NCI-H2081 treated with DMSO at 0.1 percent for 48 hours (cell line): ENCODE measurements at places on chromosomes 12 and 14.

GRCh38 chr12:51678086-51678724 lies 87.2 kb downstream of the SCN8A start:
- peak; percentile 17 for DNase-seq

- no peak for DNase-seq
Measured at GRCh38 chr14:98593361-98593761, 678.6 kb downstream of the BCL11B start.

GRCh38 chr14:75752086-75752485 lies 91.0 kb downstream of the TTLL5 start:
- DNase-seq, result no peak

DNA sequence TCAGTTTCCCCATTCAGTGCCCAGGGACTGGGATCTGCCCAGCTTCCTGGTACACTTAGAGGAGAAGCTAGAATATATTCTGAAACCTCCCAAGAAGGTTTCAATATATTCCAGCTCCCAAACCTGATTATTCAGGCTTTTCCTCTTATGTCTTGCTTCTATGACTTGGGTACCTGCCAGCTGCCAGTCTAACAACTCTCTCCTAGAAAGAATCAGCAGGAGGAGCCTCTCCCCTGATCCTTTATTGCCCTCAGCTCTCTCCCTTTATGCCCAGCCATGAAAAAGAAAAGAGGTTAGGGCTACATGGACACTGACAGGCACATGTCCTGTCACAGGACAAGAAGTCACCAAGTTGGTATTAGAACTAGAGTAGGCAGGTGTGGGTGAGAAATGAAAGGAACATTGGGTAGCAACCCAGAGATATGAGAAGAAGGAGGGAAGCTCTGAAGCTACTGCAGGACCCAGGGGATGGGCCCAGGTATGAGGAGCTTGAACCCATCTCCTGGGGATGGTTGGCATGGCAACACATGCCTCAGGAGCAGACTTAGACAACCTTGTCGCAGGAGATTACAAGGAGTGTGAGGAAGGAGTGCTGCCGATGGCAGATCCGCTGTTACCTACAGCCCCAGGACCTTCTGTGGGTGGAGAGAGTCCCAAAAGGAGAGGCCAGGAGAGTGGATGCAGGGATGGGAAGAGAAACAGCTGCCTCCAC lies 2.0 kb upstream of the CACNB3 start:
- no peak for DNase-seq

DNA sequence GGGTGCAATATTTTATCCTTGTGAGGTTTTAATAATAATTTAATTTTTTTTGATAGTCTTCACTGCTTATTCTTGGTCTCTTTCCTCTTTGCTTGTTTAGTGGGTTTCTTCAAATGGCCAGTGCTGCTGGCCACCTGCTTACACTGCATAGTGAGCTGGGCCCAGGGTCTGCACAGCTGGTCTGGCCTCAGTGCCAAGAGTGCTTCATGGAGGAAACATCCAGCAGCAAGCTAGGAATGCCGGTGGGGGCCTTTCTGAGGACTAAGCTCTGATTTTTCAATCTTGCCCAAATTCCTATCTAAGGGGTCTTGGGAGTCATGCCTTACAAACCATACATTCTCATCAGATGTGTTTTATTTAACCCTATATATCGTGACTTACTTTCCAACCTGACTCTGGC lies 13.3 kb upstream of the BDKRB2 start:
- DNase-seq, result no peak

DNA sequence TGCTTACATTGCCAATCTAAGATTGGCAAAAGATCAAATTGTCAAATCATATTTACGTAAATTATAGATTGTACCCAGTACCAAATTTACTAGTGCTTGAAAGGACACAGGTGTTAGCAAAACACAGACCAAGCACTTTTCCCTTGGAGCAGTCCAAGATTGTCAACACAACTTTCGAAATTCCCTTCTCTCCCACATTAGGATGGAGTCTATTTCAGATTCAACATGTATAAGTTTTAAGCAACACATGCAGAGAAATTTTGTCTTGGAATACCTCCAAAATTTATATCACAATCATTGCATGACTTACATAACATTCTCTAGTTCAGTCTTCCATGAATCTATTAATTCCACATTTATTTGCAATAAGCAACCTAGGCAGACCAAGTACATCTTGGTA lies 74.9 kb upstream of the SLCO1C1 start:
- DNase-seq, result no peak

DNA sequence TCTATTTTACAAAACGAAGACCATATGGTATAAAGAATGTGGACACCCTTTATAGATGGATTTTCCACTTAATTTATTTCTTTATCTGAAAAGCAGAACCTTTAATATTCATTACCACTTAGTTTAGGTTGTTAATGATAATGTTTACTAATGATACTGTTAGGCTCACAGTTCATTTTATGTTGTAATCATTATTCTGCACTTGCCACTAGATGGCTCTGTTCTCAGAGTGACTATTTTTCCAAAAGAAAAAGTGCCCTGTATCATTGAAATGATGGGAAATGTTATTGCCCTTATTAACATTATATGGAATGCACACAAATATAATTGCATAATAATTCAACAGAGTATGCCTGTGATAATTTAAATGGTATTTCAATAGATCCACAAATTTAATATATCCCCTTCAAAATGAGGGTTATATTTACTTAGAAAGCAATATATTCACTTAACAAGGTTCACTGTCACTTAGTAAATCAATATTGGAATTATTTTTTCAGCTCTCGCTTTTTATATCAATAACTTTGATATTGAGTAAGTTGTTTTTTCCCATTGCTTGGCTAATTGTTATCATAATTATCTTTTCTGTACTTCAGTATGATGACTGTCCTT lies 95.7 kb downstream of the PDE3A start:
- no peak for DNase-seq

DNA sequence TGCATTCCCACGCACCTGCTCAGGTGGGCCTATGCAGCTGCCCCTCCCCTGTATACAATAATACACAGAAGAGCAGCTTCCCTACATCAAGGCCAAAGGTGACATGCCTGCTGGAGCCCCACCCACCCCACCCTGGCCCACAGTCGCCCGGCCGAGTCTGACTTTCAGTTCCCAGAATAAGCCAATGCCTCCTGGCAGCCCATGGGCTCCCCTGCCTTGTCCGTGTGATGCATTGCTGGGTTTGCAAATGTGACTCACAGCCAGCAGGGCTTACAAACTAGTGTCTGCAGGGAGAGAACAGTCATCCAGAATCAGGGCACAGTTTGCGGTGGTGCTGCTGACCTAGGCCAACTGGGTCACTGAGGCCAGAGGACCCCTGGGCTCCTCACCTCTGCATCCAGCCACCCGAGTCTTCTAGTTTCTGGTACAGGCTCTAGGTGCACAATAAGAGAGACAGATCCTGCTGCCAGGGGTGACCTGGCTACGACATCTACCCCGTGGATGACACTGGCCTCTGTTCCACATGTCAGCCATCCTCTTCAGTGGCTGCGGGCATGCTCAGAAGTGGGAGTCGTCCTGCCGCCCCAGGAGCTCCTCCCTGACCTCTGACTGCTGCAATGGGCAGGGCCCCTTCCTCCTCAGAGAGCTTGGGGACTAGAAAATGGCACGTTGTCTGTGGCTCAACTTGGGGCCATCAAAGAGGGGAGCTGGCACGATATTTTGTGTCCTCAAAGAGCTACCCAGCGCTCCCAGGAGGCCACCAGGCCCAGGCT lies 84.5 kb downstream of the CHGA start:
- no peak for DNase-seq

GRCh38 chr12:57815177-57816000 lies 3.1 kb downstream of the AVIL start:
- DNase-seq, result no peak

GRCh38 chr12:101001669-101002068 lies 207.1 kb downstream of the ANO4 start:
- no peak for DNase-seq

GRCh38 chr14:50106178-50106577 lies 10.2 kb downstream of the VCPKMT start:
- DNase-seq, result no peak

GRCh38 chr12:89707703-89708564 lies 704 bp downstream of the ATP2B1 start:
- no peak for DNase-seq

- DNase-seq, result no peak
Measured at GRCh38 chr12:1034751-1035457, 43.9 kb downstream of the ERC1 start.

GRCh38 chr12:124452576-124453331 lies 114.7 kb downstream of the NCOR2 start:
- no peak for DNase-seq

- no peak for DNase-seq
Measured at GRCh38 chr12:115481141-115481540, 796.4 kb downstream of the MED13L start.

DNA sequence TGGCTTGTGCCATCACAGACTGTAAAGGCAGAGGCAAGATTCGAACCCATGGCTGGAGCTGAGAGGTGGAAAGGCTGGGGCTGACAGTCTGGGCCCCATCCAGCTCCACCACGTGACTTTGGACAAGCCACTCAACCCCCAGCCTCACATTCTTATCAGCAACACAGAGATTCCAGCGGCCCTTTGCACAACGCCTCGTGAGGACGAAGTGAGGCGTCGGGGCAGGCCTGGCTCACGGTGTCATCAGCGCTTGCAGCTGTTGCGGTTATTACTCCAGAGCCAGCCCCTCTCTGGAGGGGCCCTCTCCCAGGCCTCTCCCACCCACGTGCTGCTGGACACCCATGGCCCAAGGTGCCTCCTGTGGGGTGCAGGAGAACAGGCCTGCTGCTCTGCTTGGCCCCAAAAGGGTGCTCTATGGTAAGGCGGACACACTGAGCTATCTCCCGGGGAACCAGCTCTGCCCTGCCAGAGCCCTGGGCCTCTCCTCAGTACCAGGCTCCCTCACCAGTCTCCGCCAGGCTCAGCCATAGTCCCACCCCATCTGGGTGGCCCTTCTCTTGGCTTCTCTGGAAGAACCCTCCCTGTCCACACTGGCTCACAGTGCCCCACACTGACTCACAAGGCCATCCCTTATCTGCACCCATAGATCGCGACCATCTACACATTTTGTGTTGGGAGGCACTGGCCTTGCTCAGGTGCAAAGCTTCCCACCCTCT lies 21.1 kb downstream of the CHGA start:
- DNase-seq, result no peak

GRCh38 chr14:95140060-95140858 lies 17.1 kb downstream of the DICER1 start:
- DNase-seq, result no peak

DNA sequence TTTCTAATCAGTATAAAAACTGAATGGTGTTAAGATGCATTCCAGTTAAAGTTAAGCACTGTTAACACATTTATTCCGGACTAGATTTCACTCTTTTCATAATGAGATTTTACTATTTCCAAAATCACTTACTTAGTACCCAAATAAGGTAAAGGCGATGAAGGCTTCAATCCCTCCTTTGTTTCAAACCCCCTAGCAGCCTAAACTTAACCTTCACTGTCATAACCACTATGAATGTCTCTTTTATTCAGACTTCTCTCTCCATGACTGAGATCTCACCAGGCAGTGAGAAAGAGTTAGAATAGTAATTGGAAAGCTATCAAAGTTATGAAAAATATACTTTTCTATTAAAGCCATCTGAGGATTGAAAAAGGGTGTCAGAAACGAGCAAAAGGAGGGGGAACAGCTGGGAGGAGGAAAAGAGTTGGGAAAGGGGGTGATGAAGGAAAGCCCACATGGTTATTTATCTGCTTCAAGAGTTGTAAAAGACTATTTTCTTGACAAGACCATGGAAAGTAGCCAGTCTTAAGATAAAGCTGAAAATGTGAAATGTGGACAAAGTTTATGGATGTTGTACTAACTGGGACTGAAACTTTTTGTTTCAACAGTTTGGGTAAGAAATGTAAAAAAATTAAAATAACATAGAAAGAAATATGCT lies 11.7 kb downstream of the EPS8 start:
- DNase-seq, result no peak

GRCh38 chr12:88235183-88235833 lies 93.2 kb downstream of the TMTC3 start:
- no peak for DNase-seq

DNA sequence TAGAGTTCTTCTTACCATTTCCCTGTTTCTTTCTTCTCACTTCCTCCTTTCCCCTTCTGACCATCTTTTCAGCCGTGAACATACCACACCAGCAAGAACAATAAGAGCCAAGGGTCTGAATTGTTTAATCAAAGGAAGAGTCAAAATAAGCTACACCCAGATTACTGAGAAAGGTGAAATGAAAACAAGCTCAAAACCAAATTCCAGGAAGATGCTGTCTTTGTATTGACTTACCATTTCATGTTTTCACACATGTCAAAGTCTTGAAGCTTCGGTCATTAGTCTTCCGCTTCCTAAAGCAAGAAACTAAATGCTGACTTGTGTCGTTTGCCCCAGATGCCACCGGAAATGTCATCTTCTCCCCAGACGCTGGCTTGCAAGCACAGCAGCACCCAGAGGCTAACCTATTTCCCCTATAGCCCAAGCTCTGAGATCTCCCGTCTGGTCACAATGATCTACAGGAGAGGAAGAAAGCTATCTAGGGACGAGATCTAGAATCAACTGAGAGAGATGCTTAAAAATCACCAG lies 136.5 kb upstream of the AMIGO2 start:
- DNase-seq, result no peak

DNA sequence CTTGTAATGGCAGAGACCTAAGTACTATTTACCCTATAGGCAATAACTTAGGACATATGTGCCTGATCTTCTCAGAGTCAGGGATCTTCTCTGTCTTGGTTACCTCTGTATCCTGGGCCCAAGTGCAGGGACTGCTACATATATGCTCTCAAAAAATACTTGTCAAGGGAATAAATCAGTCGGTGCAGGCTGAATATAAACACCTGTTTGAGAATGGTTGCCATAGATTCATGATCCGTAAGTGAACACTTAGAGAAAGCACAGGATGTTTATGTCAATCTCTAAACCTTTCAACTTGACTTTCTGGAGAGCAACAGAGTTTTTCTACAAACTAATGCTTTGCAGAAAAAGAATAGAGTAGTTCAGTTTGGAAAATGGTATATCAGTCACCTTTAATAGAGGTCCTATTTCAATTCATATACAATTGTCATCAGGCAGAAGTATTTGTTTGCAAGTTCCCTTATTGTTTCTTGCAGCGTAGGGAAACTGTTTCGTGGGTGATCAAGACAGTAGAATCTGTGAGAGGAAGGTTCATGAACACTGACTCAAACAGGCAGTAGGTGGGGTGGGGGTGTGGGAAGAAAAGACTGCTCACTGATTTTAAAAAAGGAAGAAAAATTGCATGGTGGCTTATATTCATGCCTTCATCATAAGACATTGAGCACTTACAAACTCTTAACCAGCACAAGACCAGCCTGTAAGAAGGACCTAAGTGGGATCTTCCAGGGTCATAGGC lies 6.0 kb upstream of the UBE2N start:
- no peak for DNase-seq

DNA sequence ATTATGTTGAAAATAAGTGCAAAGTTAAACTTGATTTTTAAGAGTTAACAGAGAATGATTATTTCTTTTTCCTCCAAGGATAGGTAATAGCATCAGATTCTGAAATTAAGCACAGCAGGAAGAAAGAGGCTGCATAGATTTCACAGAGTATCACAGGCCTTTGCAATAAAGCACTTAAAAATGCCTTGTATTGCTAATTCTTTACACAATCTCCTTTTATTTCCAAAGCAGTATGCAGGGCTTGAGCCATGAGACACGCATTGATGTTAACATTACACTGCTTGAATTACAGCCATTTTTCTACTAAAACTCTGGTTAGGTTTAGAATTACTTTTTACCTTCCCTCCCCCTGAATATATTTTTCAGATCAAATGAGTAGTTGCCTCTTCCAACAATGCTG lies 398.3 kb downstream of the BCAT1 start:
- DNase-seq, result no peak

- no peak for DNase-seq
Measured at GRCh38 chr12:130423136-130423535, 85.4 kb downstream of the PIWIL1 start.
